Activated CD4-positive, alpha-beta T cell treated with anti-CD3 and anti-CD28 coated beads, Interleukin-2, amount 50 U/mL, for 48 hours (primary cell): ENCODE measurements at places on chromosomes 11 and 22.

GRCh38 chr11:124874571-124875255 lies 9.5 kb downstream of the ROBO3 start:
- DNase-seq = no peak

- DNase-seq = peak; percentile 22
These were observed 33.4 kb upstream of the SORL1 start for GRCh38 chr11:121418625-121419114.

DNA sequence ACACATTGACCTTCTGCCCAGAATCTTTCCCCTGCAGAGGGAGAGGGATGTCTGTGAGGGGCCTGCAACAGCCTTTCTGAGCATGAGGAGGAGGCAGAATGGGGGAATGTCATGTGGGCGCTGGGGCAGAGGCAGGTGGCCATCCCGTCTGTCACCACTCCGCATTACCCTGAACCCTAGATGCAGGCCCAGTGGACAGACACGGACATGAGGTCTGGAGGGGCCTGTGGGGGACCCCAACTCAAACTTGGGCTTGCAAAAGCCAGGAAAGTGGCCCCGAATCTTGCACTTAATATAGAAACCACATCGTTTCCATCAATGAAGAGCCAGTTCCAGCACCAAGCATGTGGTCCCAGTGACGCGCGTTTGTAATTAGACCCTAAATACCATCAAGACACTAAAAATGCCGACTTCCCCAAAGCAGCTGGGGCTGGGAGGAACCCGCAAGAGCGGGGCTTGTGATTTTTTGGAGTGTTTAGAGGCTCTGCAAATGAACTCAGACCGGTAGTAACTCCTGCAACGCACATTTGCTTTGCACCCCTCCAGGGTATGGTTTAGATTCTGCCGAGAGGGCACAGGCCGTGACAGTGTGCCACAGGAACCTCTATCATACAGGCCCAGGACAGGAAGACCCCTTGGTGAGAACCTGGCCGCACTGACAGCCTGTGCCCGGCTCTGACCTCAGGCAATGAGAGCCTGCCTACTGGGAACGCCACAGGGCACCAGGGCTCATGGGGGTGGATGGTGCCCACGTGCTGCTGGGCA lies 109.3 kb downstream of the CTTN start:
- DNase-seq = no peak

GRCh38 chr11:1906181-1906580 lies 13.3 kb upstream of the TNNT3 start:
- DNase-seq = no peak

- DNase-seq = no peak
These were observed 15.1 kb upstream of the OAF start for GRCh38 chr11:120195601-120196320.

- peak; percentile 59 for DNase-seq
These were observed 470 bp downstream of the C11orf98 start for GRCh38 chr11:62664405-62665074.

DNA sequence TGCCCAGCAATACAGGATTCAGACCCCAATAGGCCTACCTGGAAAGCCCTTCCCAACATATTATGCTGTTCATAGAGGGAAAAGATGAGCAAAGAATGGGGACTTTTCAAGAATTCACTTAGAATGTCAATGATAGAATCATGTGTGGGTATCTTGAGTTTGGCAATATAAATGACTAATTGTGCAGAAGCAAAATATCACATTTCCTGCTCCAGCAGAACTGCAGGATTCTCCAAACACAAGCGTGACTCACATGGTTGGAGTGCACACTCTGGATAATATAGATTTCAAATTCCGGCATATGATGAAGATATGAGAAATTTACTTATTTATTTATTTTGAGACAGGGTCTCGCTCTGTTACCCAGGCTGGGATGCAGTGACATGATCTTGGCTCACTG lies 12.5 kb upstream of the APOL5 start:
- no peak for DNase-seq

DNA sequence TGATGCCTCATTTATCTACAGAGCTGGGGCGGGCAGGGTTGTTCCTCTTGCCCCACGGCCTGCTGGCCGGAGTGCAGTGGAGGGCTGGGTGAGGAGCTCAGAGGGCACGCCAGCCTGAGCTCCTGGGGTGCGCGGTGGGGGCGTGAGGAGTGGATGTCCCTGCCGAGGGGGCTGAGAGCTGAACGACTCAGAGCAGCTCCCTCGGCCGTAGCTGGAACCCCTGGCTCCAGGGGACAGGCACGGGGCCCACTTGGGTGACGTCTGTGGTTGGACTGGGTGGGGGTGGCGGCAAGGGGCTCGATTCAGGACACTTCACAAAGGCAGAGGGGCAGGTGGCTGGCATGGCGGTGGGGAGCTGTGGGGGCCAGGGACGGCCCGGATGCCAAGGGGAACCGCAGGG lies 62.4 kb downstream of the TRMU start:
- DNase-seq = no peak

DNA sequence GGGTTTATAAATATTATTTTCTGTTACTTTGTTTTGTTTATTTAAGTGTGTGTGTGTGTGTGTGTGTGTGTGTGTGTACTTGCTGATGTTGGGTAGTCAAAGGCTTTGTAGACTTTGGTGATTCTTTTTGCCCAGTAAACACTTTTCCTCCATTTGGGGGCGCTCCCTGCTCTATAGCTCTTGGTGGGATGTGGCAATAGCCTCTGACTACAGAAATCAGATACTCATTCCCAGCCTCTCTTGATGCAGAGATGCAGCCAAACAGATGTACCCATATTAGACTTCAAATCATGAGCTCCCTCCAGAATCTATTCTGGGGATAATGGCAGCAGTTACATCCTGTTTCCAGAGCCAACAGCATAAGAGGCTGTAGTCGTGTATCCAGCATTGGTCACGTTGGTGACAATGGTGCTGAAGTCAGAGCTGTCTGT lies 33.4 kb upstream of the APOL5 start:
- no peak for DNase-seq

DNA sequence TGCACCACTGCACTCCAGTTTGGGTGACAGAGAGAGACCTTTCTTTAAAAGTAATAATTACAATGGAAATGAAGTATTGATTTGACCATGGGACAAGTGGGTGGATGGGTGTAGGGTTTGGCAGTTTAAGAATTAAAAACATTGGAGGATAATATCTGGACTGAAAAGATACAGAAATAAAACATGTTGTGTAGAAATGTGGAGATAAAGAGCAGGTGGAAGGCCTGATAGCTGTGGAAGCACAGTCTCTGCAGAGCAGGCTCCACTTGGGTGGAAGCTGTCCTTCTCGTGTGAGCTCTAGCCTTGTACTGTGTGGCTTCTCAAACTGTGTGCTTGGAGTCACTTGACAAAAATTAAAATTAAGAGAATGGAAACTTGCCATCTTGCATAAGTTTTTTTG lies 25.6 kb downstream of the APLP2 start:
- no peak for DNase-seq

- DNase-seq = no peak
These were observed 796.3 kb upstream of the ANO3 start for GRCh38 chr11:25535467-25536272.

DNA sequence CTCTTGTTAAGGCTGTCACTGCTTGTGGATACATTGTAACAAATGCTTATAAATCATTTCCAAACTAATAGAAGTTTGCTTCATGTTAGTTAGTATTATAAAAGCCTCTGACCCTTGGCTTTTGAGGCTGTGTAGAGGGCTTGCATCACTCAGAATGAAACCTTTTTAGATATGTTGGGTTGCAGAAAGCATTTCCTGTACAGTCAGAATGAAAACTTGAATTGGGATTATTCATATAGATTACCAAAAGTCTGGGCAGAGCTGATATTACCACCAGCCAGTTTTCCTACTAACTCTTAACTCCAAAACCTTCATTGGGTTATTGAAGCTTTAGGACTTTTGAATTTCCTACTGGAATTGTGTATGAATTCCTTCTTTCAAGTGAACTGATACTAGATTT lies 12.0 kb downstream of the KMT2A start:
- DNase-seq = no peak

DNA sequence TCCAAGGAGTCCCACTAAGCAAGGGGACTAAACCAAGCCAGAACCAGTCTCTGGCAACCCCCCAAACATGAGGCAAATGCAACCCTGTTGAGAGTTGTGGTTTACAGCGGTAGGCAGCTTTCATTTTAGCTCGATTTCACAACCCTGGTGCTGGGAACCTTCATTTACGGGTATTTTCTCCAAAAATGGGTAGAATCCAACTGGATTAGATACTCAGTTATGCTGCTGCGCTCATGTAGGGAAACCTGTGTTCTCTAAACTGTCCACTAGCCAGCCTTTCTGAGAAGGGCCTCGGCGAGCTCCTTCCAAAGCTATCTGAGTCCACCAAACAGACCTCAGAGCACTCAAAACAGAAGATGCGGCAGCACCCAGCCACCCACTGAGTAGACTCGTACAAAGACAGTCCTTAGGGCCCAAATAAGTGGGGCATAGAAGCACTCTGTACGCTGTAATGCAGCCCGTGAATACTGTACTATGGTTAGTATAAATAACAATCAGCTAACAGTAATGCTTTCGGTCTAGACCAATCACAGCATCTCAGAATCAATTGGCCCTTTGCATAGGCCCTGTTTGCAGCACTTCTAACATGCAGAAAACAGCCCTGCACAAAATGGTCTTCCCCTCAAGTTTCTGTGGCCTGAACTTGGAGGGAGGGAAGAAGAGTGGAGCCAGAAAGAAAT lies 104.7 kb downstream of the ETS1 start:
- DNase-seq = peak; percentile 72

- DNase-seq = no peak
These were observed 46.1 kb downstream of the CDKN1C start for GRCh38 chr11:2839395-2839943.

DNA sequence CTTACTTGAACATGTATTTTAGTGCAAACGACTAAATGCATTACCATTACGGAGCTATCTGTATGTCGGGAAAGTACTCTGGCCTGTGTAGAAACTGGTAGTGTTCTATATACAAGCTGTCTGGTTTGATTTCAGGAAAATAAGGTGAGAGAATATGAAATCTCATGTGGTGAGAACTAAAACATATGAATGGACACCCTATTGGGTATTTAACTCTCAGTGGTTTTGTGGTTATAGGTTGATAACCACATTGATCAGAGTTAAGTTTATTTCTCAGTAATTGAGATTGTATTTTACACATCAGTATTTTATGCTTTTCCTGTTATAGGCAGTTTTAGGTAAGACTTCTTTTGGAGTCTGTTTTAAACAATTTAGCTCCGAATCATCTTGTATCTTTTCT lies 10.4 kb downstream of the ANO5 start:
- no peak for DNase-seq

- no peak for DNase-seq
These were observed 5.7 kb upstream of the ADAMTS15 start for GRCh38 chr11:130442737-130443136.

DNA sequence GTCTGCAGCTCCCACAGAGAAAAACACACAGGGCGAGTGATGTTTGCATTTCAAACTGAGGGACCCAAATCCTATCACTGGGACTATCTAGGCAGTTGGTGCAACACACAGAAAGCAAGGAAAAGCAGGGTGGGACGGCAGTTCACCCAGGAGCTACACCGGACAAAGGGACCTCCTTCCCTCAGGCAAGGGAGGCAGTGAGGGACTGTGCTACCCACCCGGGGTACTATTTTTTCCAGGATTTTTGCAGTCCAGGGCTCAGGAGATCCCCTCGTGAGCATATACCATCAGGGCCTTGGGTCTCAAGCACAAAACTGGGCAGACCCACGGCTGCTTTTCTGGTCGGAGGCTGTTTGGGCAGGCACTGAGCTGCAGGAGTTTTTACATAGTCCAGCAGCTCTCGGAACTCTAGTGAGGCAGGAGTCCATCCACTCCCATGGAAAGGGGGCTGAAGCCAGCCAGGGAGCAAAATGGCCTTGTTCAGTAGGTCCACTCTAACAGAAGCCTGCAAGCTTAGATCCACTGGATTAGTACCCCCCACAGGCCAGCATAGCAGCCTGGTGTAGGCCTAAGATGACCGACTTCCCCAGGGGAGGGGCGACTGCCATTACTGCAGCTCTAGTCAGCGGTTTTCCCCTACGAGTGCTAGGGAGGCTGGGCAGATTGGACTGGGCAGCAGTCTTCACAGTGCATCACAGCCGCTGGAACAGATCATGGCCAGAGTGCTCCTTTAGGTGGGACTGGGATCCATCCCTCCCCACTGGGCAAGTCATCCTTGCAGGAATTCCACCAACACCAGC lies 28.2 kb downstream of the CARD18 start:
- no peak for DNase-seq

DNA sequence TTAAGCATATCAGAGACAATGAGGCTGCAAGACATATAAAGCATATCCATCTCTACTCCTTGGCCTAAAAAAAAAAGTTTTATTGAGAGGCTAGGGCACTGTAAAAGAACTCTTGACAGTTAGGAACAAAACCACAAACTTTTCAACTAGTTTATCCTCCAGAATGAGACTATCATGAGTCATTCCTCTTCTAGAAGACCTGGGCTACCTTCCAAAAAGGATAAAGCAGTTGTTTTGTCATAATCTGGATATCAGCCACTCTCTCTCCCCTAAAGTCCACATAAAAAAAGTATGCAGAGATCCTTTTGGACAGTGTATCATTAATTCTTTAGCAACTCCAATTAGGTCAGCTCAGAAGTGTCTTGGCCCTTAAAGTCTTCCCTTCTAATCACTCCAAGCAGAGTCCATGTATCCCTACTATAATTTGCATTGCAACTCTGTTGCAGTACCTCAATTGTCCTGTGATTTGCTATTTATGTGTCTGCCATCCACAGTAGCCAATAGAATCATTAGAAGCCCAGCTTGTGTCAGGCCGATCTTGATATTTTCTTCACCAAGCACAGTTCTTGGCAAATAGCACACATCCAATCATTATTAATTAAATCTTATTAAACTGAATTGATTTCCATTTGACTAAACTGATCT lies 10.4 kb downstream of the OR51T1 start:
- no peak for DNase-seq

DNA sequence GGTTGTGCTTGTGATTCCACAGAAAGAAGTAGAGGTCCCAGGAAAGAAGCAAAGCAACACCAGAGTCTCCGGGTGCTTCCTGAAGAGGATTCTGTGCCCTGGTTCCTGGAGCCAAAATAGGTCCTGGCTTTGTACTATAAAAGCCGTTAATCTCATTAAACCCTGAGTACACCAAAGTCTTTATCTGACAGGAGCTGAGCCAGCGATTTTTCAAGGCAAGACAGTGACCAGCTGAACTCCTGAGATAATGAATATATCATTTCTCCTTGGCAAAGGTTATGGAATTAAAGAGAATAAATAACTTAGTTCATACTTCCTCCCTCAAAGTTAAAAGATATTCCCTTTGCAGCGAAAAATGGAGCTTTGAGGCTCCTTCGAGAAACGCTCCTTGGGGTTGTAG lies 5.2 kb downstream of the TMEM138 start:
- no peak for DNase-seq

- peak; percentile 58 for DNase-seq
These were observed 6.5 kb downstream of the PTDSS2 start for GRCh38 chr11:456533-456932.
